ENCODE measurements at places on chromosomes 3 and 15.
A peak's percentile ranks its signal among the peaks of the same experiment; 100 is the strongest.

DNA sequence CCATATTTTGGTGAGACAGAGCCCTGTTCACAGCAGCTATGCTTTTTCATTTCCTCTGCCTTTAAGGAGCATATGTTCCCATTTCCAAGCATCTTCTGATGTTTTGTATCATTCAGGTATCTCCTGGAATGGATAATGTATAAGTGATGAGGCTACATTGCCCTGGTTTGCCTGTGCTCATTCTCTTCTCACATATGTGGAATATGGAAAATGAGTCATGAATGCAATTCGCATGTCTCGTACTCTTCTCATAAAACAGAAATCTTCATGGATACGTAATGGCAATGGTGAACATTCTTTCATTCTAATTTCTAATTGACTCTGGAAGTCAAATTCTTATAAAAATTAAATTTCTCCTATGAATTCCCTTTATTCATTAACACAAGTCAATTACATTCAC is 143.1 kb downstream of the CDIN1 start:
- DNase-seq: no peak

- DNase-seq: no peak
Measured at GRCh38 chr3:69443457-69443920, 57.6 kb upstream of the FRMD4B start.

- DNase-seq: no peak
Measured at GRCh38 chr3:189331002-189331418, 159.2 kb downstream of the TPRG1 start.

DNA sequence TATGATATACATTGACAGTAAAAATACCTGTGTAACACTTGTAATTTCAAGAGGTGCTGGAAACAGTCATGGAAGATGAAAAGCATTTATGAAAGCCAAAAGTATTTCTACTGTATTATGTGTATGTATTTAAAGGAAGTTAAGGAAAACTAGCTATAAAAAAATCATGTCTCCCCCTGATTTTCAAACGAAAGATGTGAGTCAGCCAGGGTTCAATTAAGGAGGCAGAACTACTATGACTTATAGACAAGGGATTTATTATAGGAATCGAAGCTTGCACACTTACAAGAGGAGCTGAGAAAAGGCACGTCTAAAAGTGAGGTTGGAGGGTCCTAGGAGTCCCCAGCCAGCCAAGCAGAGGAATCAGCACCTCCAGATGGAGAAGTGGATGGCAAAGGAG is 119.4 kb downstream of the SUCLG2 start:
- no peak for DNase-seq

- DNase-seq: no peak
Measured at GRCh38 chr3:152466784-152467183, 198.1 kb downstream of the MBNL1 start.

GRCh38 chr3:71640331-71640983 is 56.9 kb upstream of the FOXP1 start:
- no peak for DNase-seq

GRCh38 chr3:176514297-176514696 is 683.0 kb downstream of the TBL1XR1 start:
- DNase-seq: no peak

GRCh38 chr3:166688665-166689064 is 691.4 kb downstream of the ZBBX start:
- no peak for DNase-seq

GRCh38 chr3:48405971-48406370 is 23.9 kb downstream of the PLXNB1 start:
- DNase-seq: peak; percentile 49

- DNase-seq: no peak
Measured at GRCh38 chr3:74009961-74010844, 385.5 kb upstream of the PDZRN3 start.

- no peak for DNase-seq
Measured at GRCh38 chr3:174356596-174356995, 502.5 kb upstream of the NAALADL2 start.

GRCh38 chr15:70453238-70453637 is 310.1 kb downstream of the UACA start:
- no peak for DNase-seq

Measured in activated effector memory CD4-positive, alpha-beta T cell treated with anti-CD3 and anti-CD28 coated beads, Interleukin-2, amount 50 U/mL, for 16 hours (primary cell).